ENCODE measurements at places on chromosomes 2 and 18.

- peak; percentile 60 for DNase-seq
Observed at GRCh38 chr2:231321021-231321420, 74.5 kb upstream of the B3GNT7 start.

DNA sequence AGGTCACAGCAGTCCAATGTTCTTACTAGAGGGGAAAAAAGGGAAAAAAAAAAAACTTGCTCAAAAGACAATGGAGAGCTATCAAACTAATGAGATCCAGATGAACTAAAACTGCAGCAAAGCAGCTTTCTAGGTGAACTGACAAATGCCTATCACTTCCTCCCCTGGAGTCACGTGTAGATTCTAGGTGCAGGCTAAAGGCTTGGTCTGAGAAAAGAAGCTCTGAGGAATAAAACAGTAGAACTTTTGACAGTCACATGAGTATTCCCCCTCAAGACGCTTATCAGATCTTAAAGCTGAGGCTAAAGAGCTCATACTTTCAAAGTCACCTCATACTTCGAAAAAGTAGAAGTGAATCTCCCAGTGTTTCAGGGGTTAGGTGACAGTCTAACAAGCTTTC is 42.3 kb downstream of the SMAD2 start:
- no peak for DNase-seq

DNA sequence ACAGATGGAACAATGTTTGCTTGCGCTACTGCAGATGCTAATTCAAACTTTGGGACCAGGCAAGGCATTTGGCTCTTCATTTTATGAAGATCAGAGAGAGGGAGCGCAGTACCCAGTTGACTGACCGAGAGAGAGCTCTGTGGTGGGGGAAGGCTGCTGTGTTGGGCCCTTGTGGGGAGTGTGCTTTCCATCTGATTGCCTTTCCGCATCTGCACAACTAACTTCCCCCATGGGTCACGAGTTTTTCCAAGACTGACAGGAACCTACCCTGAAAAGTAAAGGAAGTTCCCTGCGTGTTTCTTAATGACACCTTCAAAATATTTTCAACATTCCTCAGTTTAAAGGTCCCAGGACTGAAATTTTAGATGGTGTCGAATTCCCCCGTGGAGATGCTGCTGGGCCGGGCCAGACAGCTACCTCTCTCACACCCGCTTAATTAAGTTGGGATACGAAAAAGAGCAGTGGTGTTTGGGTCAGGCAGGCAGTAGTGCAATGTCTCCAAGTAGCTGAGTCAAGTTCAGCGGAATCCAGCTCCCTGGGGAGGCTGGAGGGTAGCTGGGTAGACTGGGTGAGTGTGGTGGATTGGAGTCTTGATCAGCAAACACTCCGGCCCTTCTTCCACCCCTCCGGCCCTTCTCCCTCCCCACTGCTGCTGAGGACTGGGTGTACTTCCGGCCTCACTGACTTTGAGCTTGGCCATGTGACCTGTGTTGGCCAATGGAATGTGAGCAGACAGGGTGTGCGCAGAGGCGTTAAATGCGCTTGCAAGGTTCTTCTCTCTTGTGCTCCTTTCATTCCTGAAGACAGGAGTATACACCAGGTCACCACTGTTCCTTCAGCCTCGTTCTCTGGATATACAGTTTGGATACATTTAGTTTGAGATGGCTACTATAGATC is 2.3 kb upstream of the ARHGAP25 start:
- no peak for DNase-seq

DNA sequence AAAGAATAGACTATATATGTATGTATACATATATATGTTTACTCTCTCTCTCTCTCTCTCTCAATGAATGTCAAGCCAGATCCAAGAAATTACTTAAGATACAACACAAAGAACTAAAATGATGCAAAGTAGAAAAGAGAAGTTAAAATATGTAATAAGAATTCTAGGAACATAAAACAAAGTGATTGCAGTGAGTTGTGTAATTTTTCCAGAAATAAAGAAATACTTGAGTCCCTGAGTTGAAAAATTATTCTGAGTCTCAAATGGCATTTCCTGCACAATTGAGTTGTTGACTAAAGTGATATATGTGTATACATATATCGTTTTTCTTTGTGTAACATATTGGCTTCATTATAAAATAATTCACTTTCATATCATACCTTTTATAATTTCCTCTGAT is 262.4 kb downstream of the INSIG2 start:
- DNase-seq: no peak

DNA sequence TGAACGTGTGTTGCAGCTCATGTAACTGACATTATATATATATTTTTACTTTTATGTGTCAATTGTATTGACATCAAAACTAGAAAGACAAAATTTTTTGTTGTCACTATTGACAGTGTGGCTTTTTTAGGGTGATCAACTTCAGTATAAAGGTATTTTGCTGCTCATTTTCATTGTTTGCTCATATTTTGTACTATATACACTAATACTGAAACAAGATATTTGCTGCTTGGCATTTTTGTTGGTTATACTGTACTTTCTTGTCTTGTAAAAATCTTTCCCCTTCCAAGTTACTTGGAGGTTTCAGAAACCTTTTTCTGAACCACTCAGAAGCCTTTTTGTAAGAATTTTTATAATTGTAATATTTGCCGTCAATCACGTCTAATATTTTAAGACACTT is 16.5 kb downstream of the AFTPH start:
- DNase-seq: no peak

GRCh38 chr18:43310239-43310638 is 32.9 kb upstream of the SYT4 start:
- DNase-seq: no peak

DNA sequence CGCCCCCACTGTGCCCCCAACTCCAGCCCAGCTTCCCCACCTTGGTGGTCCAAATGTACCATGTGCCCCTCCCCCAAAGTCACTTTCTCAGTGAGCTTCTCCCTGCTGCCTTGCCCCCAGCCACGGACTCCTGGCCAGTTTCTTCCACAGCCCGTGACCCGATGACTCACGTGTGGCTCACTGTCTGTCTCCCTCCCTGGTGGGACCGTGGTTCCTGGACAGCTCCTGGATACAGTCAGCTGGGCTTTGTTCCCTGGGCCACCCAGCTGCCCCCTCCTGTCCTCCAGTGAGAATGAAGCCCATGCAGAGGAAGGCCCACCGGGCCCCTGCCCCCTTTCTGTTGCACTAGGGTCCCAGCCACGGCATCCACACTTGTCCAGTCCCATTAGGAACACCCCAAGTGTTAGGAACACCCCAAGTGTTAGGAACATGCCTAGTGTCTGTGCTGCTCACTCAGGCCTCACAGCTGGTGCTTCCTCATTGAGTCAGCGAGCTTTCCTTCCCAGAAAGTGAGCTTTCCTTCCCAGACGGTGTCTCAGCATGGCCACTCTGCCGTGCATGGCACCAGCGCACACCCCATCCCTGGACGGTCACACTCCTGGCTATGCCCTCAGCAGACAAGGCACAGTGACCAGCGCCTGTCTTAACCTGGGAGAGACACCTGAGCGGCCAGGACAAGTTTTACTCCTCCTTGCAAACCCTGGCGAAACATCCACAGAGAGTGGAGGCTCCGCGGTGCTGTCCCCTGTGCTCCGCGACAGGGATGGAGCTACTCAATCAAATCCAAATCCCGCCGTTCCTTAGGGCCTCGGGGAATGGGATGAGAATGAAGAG is 44.8 kb upstream of the CTDP1 start:
- DNase-seq: no peak

DNA sequence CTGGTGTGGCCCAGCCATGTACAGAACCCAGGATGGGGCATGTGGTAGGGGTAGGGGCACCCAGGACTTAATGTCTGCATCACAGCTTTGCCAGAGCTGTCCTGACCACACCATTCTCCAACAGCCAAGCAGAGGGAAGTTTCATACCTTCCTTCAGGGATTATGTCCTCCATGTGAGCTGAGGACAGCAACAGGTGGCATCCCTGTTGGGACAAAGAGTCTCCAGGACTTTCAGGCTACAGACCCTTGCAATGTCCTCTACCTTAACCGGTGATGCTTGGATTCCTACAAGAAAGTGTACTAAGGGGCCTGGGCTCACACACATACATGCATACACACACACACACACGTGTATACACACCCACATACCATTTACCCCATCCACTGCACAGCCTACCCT is 227.0 kb upstream of the SIX2 start:
- no peak for DNase-seq

DNA sequence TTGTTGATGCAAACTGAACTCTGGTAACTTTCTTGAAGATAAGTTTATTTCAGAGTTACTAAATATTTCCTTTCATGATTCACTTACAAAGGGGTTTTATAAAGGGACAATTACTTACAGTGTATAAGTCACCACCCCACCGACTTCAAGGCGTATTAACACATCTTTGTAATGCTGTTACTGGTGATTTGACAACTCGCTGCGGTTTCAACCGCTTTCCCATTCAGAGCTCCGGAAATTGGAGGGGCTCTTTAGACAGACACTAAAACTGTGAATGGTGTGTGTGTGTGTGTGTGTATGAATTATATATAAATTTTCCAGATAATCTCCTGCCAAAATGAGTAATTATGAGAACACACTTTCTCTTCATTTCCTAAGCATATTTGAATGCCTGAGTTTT is 4.9 kb downstream of the TM4SF20 start:
- no peak for DNase-seq

Measured in psoas muscle (tissue), 8 donors.